ENCODE measurements at places on chromosomes 3 and 15.
A peak's percentile ranks its signal among the peaks of the same experiment; 100 is the strongest.

GRCh38 chr15:50134524-50135024 lies 15.5 kb upstream of the ATP8B4 start:
- no peak for DNase-seq

DNA sequence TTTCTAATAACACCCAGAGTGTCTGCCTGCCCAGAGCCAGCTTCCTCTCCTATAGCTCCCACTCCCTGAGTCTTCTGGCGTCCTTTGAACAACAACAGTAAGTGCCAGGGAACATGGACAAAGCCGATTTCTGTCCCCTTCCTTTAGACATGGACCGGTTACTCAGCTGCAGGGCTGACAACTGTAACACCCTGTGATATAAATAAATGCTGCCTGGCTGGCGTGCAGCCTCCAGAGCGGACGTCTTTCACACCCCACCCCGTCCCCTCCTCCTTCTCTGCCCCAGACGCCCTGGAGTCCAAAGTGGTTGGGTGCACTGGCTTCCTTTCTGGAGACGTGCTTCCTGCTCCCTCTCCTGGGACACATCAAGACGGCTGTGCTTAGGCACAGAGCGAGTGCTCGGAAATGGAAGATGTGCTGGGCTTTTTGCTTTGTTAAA lies 281.9 kb upstream of the LRRFIP2 start:
- no peak for DNase-seq

GRCh38 chr3:8749316-8749715 lies 15.7 kb downstream of the CAV3 start:
- no peak for DNase-seq

- DNase-seq: no peak
Observed at GRCh38 chr3:197491923-197492664, 63.7 kb downstream of the BDH1 start.

GRCh38 chr3:151293127-151293526 lies 14.8 kb upstream of the P2RY14 start:
- DNase-seq: no peak

DNA sequence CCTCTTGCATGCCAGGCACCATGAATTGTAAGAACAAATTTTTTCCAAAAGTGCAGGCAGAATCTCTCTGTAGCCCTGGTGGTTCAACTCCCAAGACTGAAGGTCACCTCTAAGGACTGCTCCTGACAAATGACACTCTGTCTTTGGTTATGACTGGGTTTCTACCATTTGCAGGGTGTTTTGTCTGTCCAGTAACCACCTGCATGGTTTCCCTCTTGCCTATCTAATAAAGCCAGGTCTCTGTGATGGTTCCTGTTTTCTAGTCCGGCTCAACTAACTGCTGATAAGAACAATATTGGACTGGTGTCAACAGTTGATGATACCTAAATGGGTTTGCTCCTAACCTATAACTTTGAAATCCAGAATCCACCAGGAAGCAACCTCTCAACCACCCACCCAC lies 43.7 kb downstream of the ATP8B4 start:
- no peak for DNase-seq

DNA sequence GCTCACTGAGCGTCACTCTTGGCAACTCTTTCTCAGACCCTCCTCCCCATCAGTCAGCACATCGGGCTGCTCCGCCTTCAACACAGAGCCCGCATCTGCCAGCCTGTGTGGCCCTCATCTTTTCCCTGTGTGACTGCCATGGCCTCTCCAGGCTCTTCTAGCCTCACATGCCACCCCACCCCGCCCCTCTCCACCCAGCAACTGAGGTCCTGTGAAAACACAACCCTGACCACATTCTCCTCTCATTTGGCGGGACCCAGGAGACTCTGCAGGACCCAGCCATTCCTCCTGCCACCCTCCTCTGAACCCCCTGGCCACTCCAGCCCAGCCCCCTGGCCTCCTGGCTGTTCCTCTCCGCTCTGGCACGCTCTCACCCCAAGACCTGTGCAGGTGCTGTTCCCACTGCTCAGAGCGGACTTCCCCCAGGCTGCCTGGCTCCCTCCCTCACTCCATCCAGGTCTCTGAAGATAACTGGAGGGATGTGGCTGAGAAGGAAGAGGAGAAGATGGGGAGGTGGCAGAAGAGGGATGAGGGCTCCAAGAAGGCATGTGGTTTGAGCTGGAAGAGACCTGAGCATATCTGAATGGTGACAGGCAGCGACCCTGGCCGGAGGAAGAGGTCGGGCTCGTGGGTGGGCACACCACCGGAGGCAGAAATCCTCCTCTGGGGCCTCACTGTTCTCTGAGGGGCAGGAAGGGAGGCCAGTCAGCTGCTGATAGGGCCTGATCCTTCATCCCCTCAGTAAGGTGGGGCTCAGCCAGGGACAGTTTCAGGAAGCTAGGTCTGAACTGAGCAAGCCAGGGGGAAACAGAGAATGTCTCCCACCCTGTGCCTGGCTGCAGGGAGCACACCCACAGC lies 111.2 kb upstream of the RPL32 start:
- DNase-seq: no peak

GRCh38 chr3:189143771-189144170 lies 28.0 kb upstream of the TPRG1 start:
- DNase-seq: no peak

DNA sequence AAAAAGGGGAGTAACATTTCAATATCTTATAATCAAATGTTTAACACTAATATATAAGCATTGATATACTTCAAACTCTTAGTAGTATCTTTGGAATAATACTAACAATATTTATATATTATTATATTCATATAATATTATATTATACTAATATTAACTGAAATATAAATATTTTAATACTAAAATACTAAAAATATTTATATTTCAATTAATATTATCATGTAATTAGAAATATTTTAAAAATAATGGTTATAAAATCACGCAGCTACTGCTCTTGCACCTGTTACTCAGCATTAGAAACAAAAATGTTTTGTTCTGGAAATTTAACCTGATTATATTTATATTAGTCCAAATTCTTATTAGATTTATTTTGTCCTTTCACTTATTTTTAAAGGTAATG lies 12.6 kb upstream of the ATP8B4 start:
- no peak for DNase-seq

DNA sequence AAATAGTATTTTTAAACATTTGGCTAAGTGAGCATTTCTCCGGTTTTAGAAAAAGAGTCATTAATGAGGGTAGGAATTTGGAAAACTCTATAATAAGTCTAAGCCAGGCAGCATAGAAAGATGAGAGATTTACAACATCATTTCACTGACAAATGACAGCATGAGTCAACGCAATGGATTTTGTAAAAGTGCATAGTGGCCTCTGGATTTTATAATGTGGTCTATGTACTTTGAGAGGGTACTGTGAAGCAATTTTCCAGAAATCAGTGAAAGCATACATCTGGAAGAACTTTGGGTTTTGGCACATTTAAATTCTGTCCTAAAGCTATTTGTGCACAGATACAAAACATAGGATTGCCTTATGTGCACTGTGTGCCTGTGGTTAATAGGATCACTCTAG lies 130.8 kb upstream of the CCNL1 start:
- no peak for DNase-seq

- no peak for DNase-seq
Observed at GRCh38 chr3:126567696-126568438, 9.1 kb upstream of the C3orf22 start.

DNA sequence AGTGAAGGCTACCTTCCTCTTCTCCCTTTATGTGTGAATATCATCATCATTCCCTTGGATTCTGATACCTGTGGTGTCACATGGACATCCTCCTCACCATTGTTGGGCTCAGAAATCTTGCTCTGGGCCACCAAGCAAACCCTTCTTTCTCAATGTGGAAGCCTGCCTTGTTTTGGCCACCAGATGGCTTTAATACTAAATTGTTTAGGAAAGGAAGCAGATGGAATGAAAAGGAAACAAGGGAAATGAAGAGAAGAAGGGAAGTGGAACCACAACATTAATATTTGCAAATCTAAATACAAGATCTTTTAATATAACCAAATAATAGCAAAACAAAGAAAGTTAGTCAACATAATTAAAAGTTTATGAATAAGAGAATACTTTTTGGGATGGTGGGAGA lies 14.0 kb downstream of the FAM227B start:
- DNase-seq: no peak

DNA sequence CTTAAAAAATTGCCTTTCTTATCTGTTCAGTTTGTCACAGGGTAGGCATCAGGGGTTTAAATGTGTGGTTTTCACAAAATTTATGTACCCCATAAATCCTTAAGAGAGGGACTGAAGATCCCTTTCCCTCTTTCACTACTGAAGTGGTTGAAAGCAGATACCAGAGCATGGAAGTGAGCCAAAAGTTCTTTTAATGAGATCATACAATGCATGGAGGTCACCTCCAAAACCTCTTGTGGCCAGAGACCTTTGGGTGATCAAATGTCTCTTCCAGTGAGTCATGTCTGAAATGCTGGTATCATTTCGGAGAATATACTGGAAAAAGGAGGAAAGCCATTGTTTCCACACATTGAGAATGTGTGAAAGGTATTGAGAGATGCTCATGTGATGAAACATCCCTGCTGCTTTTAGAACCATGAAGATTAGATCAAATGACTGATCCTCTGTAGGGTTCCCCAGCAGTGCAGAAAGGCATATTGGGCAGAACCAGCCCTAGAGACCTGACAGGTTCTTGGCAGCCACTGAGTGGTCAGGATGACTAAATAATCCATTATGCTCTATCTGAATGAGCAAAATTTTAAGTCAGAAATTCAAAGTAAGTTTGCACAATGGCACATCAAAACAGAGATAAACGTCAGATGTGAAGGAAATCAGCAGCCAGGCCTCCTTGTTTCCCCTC lies 165.8 kb upstream of the SLC2A2 start:
- no peak for DNase-seq

GRCh38 chr15:42151736-42152135 lies 4.7 kb downstream of the PLA2G4F start:
- DNase-seq: no peak

- no peak for DNase-seq
Observed at GRCh38 chr3:170513642-170514041, 72.2 kb downstream of the SLC7A14 start.

DNA sequence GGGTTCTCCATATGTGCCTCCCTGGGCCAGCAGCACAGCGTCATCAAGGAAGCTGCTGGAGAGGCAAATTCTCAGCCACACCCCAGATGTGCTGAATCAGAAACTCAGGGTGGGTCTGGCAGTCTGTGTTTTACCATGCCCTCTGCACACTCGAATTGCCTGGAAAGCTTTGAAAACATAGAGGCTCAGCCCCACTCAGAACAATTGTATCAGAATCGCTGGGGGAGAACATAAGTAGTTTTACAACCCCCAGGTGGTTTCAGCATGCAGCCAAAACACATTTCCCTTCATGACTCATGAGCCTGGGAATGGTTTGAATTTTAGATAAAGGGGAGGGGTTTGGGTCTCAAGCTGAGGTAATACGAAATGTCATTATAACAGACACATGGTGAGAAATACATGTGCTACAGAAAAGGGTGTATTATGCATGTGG lies 9.6 kb downstream of the TGM4 start:
- DNase-seq: no peak

DNA sequence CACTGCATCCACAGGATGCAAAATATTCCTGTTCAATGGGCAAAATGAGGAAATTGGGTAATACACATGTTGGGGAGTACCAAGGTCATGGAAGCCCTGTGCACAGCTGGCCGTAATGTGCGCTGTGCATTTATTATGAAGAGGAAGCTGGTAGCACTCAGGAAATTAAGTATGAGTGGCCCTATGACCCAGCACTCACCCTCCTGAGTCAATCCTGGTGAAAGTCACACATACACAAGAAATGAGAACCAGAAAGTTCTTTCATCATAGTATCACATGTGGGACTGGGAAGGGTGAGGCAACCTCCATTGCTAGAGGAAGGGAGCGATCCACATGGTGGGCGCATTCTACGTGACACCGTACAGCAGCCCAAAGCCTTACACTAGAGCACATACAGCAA lies 11.4 kb upstream of the PRR20G start:
- DNase-seq: no peak

- DNase-seq: peak; percentile 94
Observed at GRCh38 chr3:50260027-50260941, 8.7 kb upstream of the SEMA3B start.

GRCh38 chr15:89130201-89130600 lies 41.9 kb downstream of the ABHD2 start:
- DNase-seq: no peak

GRCh38 chr3:24952388-24952787 lies 457.7 kb upstream of the THRB start:
- no peak for DNase-seq

DNA sequence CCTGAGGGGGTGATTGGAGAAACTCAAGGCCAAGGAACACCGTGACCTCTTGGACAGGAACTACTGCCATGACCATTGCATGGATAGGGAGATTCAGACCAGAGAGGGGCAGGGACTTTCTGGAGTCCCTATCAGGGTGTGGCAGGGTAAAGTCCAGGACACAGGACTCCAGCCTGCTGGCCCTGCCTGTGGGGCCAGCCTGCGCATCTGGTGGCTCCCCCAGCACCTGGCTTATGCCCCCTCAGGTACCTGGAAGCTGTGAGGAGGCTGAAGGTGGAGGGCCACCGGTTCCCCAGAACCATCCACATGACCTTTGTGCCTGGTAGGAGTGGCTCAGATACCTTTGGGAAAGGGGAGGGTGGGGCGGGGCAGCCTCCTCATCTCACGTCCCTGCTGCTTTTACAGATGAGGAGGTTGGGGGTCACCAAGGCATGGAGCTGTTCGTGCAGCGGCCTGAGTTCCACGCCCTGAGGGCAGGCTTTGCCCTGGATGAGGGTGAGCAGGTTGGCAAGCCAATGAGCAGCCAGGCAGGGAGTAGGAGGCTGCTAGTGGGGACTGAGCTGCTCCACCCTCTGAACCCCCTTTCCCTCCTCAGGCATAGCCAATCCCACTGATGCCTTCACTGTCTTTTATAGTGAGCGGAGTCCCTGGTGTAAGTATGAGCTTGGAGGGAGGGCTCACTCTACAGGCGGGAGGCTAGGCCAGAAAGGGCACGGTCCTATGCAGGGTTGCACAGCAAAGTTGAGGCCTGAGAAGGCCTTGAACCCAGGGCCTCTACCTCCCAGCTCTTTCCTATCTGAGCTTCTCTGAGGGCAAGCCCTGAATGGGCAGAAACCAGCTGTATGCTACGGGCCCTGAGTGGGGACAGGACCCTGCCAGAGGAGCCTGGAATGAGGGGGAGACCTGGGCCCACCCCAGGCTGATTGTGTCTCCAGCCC lies 2.9 kb downstream of the ACY1 start:
- no peak for DNase-seq

DNA sequence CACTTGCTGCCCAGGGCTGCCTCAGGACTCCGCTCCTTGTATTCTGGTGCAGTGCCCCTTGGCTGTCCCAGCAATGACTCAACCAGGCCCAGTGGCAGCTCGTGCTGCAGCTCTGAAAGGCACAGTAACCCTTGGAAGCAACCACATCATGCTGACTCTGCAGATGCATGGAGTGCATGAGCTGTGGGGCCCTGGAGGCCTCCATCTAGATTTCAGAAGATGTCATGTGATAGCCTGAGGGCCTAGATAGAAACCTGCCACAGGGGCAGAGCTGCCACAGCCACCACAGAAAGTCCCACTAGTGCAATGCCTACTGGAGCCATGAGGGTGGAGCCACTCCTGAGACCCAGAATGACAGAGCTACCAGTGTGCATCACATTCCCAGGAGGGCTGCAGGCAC lies 117.1 kb upstream of the SMAD3 start:
- no peak for DNase-seq

- DNase-seq: no peak
Observed at GRCh38 chr15:35393398-35393797, 152.6 kb downstream of the DPH6 start.
